ENCODE measurements at places on chromosomes 3 and 15.

- DNase-seq, result peak; percentile 73
These were observed 190.8 kb downstream of the ADAMTSL3 start for GRCh38 chr15:83844742-83845141.

DNA sequence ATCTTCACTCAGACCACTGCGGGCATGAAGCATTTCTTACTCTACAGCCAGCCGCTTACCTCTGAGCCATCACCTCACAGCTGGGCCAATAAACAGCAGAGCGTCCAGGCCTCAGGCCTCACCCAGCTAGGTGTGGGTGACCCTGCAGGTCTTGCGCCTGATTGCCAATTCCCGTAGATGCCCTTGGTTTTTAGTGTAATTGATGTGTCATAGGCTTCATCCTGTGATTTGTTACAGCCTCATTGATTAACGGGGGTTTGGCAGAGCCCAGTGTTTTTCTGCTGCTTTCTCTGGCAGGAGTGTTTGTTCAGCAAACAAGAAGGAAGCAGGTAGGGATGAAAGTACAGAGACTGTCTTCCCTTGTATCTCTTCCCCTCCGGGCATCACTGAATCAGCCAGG, 49.6 kb upstream of the BNIP2 start:
- DNase-seq, result no peak

GRCh38 chr3:38101811-38102443, 35.0 kb downstream of the ACAA1 start:
- DNase-seq, result no peak

GRCh38 chr3:172317984-172318383, 130.3 kb downstream of the GHSR start:
- DNase-seq, result peak; percentile 92

- DNase-seq, result no peak
These were observed 1.7 kb downstream of the LYSMD4 start for GRCh38 chr15:99731336-99732123.

GRCh38 chr3:71384388-71384787, 199.1 kb downstream of the FOXP1 start:
- peak; percentile 39 for DNase-seq
